ENCODE measurements at places on chromosomes 11 and 22.

DNA sequence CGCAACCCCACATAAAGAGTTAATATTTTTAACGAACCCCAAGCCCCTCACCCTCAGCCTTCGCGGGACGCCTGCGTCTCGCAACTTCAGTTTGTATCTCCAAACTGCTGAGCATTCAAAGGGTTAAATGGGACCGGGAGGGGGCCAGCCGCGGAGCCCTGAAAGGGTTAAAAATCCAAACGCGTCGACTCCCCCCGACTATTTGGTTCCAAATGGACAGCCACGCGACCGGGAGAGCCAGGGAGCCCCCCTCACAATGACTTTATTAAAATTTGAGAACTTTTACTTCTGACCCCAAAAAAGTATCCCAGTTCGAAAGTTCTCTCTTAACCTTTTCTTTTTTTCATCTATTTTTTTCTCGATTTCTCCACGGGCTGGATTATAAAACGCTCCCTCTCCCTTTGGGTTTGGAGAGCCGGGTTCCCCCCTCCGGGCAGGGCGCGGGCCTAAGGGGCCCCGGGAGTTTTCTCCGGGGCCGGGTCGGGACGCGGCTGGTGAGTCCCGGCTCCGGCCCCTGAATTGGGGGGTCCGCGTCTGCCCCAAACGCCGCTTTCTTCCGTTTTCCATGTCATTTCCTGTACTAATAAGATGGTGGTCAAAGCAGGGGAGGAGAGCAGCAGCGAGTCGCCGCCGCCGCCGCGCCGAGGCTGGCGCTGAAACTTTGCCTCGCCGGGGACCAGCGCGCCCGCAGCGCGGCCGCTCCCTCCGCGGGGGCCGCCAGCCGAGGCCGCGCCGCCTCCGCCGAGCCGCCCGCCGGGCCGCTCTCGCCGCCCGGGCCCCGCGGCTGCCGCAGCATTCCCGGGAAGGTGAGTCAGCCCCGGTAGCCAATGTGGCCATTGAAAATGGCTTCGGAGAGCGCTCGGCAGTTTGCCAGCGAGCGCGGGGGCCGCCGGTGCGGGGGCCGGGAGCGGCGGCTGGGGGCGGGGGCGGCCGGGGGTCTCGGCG lies at the start of gene PRDM11:
TSS of gene PRDM11 (plus strand) at position 568 of the 945 bp plus-strand sequence. CDS start 35,128 bp downstream, outside the sequence.
- DNase-seq = peak; percentile 14

- no peak for DNase-seq
These were observed 28.9 kb downstream of the MOV10L1 start for GRCh38 chr22:50118557-50119168.

DNA sequence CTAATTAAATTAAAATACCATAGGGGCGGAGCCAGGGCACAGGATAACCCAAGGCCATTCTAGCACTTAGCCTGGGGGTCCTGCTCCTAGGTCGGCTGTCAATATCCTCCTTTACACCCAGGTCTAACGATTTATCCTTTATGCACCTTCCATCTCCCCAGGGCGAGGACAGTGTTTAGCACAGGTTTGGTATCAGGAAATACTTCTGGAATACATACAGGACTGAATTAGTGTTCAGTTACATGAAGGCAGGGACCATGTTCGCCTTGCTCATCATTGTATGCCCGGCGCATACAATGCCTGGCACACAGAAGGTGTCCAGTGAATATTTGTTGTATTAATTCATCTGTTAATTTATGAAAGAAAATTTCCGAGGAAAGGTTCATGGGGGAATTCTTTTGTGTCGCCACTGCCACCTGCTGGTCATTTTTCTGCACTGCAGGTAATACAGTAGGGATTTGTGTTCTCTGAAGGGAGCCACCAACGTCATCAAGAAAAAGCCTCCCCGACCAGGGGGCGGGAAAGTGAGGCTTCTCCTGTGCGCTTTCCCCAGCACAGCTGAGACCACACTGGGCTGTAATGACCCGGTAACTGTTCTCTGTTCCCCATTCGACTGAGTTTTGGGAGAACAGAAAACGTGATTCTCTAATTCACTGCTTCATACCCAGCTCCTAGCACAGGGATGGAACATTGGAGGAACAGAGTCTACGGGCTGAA lies 68.7 kb upstream of the ASPHD2 start:
- DNase-seq = peak; percentile 15

DNA sequence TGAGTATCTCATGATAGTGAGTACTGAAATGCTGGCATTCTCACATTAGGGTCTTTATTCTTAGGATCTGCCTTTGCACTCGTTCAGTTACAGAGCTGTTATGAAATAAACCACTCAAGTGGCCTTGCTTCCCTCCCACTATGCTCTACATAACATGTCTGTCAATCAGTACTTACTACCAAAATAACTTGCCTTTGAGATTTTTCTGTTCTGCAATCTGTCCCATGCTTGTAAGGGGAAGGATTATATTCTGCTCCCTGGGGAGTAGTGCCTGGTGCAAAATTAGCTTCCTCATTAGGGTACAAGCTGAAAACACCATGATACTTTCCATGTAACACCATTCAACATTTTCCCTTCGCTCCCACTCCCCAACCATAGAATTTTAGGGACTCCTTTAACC lies 1.9 kb upstream of the GRAP2 start:
- no peak for DNase-seq

DNA sequence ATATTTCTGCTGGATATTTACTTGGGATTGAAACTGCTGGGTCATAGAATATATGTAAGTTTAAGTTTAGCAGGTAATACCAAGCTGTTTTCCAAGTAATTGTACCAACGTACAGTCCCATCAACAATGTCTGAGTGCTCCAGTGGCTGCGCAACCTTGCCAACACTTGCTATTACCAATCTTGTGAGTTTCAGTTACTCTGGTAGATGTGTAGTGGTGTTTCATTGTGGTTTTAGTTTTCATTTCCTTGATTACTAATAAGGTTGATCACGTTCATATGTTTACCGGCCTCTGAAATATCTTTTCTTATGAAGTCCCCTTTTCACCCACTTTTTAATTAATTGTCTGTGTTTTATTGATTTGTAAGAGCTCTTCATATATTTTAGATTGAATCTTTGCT lies 370.6 kb upstream of the CADM1 start:
- DNase-seq = no peak

DNA sequence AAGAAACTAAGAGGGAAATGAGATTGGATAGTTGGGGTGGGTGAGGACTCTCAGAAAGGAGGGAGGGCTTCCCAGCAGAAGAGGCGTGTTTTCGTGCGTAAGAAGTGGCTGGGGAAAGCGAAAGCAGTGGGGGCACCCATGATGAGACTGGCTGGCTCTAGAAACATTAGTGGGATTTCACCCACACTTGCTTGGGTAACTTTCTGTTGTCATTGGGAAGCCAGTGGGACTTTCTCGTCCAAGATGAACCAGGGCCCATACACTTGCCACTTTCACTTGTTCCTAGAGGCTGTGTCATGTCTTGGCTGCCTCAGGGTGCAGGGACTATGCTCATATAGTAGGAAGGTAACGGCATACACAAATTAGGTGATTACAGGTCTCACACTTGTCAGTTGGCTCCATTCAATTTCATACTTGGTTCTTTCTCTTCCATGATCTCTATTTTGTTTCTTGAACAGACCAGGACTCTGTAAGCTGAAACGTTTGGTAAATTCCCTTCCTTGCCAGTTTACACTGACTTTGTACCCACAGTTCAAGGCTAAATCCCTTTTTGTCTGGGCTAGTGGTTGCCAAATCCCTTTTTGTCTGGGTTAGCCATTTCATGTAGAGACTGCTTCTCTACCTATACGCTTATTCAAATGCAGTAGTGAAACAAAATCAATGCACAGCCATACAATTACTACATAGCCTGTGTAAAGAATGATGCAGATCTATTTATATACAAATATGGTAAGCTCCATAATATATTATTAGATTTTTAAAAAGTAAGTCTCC lies 42.0 kb upstream of the CXCR5 start:
- DNase-seq = no peak

GRCh38 chr11:121291896-121292494 lies 576 bp upstream of the SC5D start:
- peak; percentile 1 for DNase-seq

GRCh38 chr11:133663135-133663985 lies 131.1 kb upstream of the OPCML start:
- DNase-seq = no peak

GRCh38 chr11:111949519-111950426 lies 12.6 kb downstream of the DIXDC1 start:
- DNase-seq = no peak

DNA sequence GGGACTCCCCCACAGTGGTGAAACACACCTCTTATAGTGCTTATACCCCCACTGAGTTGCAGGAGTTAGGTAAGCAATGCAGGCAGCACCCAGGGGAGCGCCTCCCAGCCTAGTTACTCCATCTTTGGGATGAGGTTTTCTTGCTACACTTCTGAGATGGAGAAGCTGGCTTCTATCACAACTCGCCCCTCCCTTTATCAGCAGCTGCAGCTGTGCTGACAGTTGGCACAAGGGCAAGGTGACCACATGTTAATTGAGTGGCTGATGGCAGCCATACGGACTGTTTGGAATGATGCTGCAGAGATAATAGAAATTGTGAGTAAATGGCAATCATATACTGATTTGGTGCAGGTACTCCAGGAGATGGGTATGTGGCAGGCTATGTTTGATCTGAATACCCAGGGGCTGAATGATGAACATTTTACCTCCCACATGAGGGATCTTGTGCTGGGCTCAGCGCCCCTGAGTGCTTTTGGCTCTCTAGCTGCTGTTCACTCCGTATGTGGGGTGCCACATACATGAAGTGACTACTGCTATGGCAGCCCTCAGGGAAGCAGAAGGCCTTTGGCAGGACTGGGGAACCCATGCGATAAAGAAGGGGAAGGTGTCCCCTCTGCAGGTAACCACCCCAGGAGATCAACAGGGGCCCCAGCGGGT lies 29.2 kb upstream of the KCNA4 start:
- no peak for DNase-seq

DNA sequence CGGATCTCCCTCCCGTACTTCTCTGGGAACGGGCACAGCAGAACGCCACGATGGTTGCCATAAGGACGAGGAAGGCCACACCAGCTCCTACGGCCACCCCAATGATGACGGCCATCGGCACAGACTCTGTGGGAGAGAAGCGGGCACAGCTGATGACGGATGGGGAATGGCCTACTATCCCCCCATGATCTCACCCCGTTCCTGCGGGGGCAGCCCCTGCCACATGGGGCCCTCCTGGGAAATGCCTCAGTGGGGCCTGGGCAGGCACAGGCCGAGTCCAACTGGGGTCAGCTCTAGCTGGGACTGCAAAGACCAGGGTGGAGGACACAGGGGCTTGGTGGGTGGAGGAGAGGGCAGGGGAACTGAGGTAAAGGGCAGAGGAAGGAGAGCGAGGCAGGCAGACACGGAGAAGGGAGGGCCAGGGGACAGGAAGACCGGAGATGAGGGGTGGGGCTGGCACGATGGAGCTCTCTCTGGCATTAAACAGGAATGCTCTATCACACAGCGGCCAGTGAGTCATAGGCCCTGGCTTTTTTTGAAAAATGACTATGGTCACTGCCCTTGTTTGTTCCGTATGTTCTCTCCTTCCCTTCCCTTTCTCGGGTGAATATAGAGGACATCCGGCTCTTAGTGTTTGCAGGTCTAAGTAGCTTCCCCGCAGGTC lies 76.0 kb downstream of the ST3GAL4 start:
- no peak for DNase-seq

DNA sequence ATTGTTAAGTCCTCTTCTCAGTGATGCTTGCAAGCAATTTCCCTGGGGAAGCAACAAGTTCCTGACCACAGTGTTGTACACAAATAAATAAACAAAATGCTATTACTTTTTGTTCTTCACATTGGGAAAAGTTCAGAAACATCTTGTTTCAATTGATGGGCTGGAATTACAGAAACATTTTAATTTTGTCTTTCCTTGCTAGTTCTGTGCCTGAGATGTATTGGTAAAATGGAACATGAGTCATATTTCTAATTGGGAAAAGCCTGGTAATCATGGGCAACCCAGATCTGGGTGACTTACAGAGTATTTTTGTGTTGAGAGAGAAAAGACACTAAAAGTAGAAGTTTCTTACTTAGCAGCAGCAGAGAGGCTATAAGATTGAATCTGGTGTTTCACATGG lies 576 bp upstream of the BLID start:
- DNase-seq = no peak

- peak; percentile 55 for DNase-seq
These were observed 24.2 kb downstream of the TSKU start for GRCh38 chr11:76807206-76807875.

DNA sequence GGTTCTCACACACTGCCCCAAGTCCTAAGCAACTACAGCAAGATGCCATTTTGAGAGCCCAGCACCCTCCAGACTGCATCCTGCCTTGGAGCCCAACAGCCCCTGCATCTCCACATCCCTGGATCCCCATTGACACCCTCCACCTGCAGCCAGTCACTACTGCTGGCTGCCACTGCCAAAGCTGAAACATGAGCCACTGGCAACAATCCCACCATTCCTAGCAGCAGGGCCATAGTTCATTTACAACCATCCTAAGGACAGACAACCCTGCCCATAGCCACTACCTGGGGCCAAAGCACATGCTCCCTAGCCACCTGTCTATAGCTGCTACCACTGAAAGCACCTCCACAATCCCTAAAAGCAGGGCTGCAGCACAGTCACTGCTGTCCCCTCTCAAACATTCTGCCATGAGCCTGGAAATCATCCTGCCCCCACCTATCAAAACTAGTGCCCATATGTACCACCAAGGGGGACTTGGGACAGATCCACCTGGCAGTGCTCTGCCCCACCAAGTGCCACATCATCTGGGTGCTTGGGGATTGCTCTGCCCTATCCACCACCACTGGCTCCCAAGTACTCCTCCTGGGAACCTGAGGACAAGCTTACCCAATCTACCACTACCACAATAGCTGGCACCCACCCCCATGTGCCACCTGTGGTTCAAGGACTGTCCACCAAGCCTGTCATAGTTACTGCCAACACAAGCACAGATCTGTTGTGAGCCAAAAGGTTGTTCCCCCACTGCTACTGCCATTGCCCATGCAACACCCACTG lies 138.8 kb upstream of the SOX6 start:
- no peak for DNase-seq

- no peak for DNase-seq
These were observed 377.3 kb downstream of the TBC1D22A start for GRCh38 chr22:47139790-47140119.

- DNase-seq = no peak
These were observed 26.8 kb upstream of the TSKU start for GRCh38 chr11:76756341-76756741.

DNA sequence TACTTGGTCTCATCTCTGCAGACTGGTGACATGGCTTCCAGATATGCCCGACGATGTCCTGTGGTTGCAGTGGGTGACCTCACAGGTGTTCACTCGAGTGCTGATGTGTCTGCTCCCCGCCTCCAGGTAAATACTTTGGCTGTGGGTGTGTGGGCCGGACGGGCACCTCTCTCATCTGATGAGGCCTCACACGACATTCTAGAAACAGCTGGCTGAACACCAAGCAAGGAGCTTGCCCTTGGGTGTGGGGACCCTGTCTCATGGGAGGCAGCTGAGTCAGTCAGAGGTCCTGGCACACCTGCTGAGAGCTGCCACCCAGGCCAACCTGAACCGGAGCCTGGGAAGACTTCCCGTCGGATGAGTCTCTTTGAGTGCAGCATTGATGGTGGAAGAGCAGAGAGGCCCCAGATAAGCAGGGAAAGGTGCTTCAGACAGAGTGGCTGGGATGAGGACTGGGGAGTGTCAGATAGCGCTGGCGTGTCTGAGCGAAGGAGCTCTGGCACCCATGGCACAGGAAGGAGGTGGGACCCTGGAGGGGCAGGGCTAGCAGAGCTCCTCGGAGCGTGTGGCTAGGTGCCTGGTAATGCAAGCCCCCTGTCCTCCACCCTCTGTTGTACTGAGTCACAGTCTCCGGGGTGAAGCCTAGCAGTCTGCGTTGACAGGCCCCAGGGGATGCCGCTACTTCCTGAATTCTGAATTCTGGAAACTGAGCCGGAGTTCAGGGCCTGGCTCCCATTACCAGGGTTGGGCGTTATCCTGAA lies 10.4 kb upstream of the SAMM50 start:
- DNase-seq = no peak

Data from activated CD8-positive, alpha-beta memory T cell treated with anti-CD3 and anti-CD28 coated beads for 1 hour (primary cell).